ENCODE measurements at places on chromosomes 1 and 21.

GRCh38 chr1:109201123-109201703 is 12.5 kb upstream of the SARS1 start:
- DNase-seq, result peak; percentile 33
- peaks cover 8% of the 10 kb centered on the region for H3K4me1 ChIP-seq
- no peak overlapping the region for H3K4me3 ChIP-seq
- H3K27ac ChIP-seq, result no peak overlapping the region
- H3K36me3 ChIP-seq, result no peaks in the 10 kb centered on the region

DNA sequence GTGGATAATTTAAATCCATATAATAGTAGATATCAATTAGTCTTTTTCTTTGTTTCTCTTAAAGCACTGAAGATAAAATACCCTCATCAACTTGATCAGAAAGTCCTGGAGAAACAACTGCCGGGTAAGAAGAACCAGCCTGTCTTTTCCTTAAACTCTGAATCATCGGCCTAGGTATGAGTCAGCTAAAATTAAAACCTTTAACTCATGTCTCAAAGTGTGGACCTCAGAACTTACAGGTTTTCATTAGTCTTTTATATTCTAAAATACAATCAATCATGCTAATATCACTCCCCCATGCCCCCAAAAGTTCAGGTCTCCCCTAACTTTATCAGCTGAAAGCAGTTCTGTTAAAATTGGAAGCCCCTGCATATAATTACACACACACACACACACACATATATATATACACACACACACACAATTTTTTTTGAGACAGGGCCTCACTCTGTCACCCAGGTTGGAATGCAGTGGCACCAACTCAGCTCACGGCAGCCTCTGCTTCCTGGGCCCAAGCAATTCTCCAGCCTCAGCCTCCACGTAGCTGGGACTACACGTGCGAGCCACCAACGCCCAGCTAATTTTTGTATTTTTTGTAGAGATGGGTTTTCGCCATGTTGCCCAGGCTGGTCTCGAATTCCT is 61.3 kb downstream of the B3GALNT2 start:
- peak overlapping the region; percentile 81 for H3K27ac ChIP-seq
- H3K36me3 ChIP-seq, result peaks cover 65% of the 10 kb centered on the region
- no peak for DNase-seq
- no peaks in the 10 kb centered on the region for H3K4me1 ChIP-seq
- H3K27me3 ChIP-seq, result peaks cover 8% of the 10 kb centered on the region
- no peak overlapping the region for H3K4me3 ChIP-seq

- H3K27ac ChIP-seq, result no peak overlapping the region
- H3K27me3 ChIP-seq, result peaks cover 9% of the 10 kb centered on the region
- no peak overlapping the region for H3K4me3 ChIP-seq
Observed at GRCh38 chr1:119226913-119227312, 86.5 kb upstream of the WARS2 start.

DNA sequence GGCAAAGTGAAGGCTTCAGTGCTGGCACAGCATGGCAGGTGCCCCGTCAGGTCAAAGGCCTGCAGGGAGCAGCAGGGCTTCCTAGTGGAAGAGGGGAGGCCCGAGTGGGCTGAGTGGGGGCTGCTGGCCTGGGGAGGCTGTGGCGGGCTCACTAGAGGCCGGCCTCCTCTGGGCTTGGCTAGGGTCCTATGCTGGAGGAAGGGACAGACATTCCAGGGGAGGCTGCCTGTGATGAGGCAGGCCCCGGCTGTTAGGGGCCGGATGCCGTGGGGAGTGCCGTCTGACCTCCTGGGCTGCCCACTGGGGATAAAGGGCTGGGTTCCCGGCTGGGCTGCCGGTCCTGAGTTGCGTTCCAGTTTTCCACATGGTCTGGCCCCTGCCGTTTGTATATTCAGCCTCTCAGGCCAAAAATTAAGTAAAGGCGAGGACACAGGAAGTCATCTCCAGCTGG is 21.1 kb downstream of the PRXL2B start:
- H3K4me3 ChIP-seq, result no peak overlapping the region
- no peak overlapping the region for H3K27ac ChIP-seq
- H3K27me3 ChIP-seq, result peaks cover 10% of the 10 kb centered on the region
- no peaks in the 10 kb centered on the region for H3K4me1 ChIP-seq

GRCh38 chr1:8345621-8346415 is 27.9 kb downstream of the SLC45A1 start:
- peak; percentile 41 for DNase-seq
- H3K4me3 ChIP-seq, result peak overlapping the region; percentile 34
- H3K4me1 ChIP-seq, result peaks cover 66% of the 10 kb centered on the region
- peaks cover 14% of the 10 kb centered on the region for H3K27me3 ChIP-seq
- H3K36me3 ChIP-seq, result no peaks in the 10 kb centered on the region
- no peak overlapping the region for H3K27ac ChIP-seq

DNA sequence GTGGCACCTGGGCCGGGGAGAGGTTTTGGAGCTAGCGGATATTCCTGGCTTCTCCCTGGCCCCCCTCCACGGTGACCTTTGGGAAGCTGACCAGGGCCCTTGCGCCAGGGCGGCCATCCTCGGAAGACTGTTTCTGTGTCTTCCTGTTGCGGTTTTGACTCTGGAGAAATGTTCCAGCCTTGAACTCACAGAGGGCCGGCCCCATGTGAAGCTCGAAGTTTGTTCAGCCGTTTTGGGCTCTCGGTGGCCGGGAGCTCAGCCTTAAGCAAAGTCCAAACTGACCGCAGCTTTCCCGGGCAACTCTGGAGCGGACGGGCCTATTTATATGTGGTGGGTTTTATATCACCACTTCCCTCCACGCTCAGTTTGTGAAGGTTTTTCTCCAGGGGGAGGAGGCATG is 17.0 kb upstream of the WNT4 start:
- no peak overlapping the region for H3K4me3 ChIP-seq
- peaks cover 7% of the 10 kb centered on the region for H3K4me1 ChIP-seq
- no peaks in the 10 kb centered on the region for H3K36me3 ChIP-seq
- no peak overlapping the region for H3K27ac ChIP-seq
- DNase-seq, result no peak

DNA sequence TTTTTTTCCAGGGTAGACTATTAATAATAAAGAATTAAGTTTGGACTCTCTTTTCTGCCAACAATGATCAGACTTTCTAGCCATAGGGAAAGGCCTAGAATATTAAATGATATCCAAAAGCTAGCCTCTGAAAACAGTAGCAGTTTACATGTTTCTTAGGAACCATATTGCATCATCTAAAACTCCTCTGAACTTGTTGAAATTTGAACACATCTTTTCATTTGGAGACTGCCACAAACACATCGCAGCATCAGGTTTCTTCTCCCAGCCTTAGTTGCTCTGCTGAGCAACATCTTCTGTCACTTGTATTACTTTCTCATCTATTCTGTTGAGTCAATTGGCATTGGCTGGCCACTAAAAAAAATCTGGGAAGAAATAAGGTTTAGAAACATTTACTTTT is 63.2 kb upstream of the GNG4 start:
- no peak overlapping the region for H3K4me3 ChIP-seq
- H3K4me1 ChIP-seq, result peaks cover 7% of the 10 kb centered on the region
- no peak overlapping the region for H3K27ac ChIP-seq
- no peak for DNase-seq
- H3K27me3 ChIP-seq, result no peaks in the 10 kb centered on the region
- H3K36me3 ChIP-seq, result no peaks in the 10 kb centered on the region

DNA sequence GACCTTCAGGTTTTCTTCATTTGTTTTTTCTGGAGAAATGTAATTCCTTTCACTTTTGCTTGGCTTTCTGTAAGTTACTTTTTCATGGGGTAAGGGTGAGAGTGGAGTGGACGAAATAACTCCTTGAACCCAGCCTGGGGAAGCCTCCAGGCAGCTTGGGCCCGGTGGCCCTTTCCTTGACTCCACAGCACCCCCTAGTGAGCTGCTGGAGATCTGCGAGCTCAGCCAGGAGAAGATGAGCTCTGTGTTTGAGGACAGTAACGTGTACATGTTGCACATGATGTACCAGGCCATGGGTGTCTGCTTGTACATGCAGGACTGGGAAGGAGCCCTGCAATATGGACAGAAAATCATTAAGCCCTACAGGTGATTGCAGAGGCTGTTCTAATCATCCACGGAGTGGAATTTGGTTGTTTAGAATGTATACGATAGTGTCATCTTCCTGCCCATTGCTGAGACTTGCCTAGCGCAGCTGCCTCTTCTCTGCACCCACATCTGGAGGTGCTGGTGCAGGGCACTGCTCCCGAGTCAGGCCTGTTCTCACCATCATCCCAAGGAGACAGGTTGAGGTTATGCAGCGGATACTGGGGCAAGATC is 51.0 kb downstream of the SMYD2 start:
- peaks cover 30% of the 10 kb centered on the region for H3K4me1 ChIP-seq
- peaks cover 7% of the 10 kb centered on the region for H3K27me3 ChIP-seq
- no peak overlapping the region for H3K27ac ChIP-seq
- peaks cover 25% of the 10 kb centered on the region for H3K36me3 ChIP-seq
- peak; percentile 69 for DNase-seq

All from nephron progenitor cell (in vitro differentiated cells).